HuH-7.5 (cell line): ENCODE measurements at places on chromosomes 5 and 9.

GRCh38 chr5:573206-573605, 38.9 kb upstream of the CEP72 start:
- DNase-seq, result no peak

- DNase-seq, result no peak
Observed at GRCh38 chr9:105539452-105539851, 18.5 kb upstream of the FKTN start.

DNA sequence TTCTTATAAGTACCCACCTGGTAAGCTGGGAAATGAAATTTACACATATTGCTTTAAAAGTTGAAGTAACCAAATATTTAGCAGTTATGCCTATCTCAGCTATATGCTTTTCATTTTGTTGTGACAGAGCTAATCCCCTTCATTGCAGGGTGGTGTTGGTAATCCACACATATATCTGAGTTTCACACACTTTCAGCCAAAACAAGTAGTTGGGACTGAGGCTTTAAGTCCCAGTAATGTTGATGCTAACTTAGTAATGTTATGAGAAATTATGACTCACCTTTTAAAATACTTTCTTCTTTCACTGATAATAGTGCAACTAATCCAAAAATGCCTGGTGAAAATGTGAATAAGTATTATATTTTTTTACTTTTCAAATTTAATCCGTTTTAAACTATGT, 19.2 kb upstream of the RICTOR start:
- no peak for DNase-seq

DNA sequence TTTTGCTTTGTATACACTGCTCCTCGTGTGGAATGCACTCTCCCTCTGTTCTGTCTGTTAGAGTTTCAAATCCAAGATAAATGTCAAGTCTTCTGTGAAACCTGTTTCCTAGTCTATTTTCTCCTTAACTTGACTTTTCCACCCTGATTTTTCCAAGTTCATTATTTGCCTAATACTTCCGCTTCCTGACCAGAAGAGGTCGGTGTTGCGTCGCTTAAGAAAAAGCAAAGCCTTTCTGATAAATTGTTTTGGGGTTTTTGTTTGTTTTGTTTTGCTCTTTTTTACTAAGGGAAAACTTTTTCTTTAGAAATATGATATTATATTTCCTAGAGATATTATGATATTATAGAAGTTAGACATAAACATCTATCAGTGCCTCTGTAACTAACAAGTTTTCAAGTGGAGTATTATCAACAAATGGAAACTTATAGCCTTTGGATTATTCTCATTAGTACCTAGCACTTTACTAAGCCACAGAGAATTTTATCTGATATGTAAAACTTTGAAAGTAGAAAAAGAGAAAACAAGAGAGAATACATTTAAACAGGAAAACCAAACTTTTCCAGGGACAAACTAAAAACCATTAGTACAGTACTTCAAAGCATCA, 55.8 kb downstream of the PHAX start:
- no peak for DNase-seq

DNA sequence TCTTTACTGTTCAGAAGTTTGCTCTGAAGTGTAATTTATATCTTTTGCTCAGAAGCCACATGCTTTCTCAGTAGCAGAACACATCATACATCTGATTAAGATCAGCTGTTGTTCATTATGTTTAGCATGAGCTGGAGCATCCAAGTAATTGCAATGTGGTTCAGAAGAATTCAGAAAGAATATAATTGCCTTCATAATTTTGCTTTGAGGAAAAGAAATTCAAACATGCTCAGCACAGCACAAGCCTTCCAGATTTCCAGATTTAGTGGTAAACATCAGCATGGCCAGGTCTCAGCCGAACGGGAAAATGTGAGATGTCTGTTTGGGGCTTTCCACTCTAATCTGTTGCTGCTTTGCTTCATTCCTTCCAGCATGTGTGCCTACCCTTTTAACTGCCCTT, 65.9 kb downstream of the ITGA1 start:
- DNase-seq, result no peak

GRCh38 chr5:132407970-132408369, 38.5 kb downstream of the SLC22A5 start:
- no peak for DNase-seq

GRCh38 chr5:67910546-67910945, 305.0 kb upstream of the PIK3R1 start:
- no peak for DNase-seq

DNA sequence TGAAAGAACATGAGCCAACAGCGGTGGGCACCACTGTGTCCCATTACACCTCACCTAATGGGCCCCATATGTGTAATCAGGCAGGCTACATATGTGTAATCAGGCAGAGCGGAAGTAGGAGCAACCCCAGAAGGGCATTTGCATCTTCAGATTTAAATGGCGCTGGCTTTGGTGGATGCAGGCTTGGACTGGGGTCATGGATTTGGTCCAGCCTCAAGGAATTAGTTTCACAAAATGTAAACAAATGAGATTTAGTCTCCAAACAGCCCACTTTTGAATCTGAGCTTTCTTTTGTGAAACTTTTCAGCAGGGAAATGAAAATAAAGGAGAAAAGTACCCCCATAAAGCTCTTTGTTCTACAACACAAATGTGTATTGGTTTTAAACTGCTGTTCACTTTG, 161.3 kb downstream of the LPAR1 start:
- DNase-seq, result no peak

DNA sequence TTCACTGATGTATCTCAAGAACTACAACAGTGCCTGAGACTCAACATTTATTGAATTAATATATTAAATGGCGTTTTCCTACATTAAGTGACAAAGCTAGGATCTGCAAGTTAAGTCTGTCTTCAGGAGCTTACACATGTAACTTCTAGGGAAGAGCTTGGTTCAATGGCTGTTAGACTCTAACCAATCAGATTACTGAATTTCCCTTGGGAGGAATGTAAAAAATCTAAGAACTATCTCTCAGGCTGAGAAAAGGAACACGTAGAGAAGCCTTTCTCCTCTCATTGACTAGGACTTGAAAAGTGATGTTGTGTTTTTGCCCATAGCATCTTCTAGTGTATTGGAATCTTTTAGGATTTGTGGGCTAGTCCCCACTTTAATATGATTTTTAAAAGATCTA, 53.6 kb downstream of the CCNH start:
- DNase-seq, result no peak

GRCh38 chr5:14155075-14155474, 11.9 kb downstream of the TRIO start:
- no peak for DNase-seq

DNA sequence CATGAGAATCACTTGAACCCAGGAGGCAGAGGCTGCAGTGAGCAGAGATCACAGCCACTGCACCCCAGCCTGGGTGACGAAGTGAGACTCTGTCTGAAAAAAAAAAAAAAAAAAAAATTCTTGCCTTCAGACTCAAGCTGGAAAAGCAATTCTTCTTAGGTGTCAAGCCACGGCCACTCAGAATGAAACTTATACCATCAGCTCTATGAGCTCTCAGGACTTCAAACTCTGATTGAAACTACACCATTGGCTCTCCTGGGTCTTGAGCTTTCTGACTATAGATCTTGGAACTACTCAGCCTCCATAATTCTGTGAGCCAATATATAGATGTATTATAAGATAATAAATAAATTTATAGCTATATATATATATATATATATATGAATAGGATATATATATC, 12.9 kb upstream of the FGF10 start:
- DNase-seq, result no peak
